Right kidney (tissue), 9 donors: ENCODE measurements at places on chromosomes 4 and X.

GRCh38 chrX:81412428-81412827 lies 210.5 kb downstream of the SH3BGRL start:
- DNase-seq: no peak

- no peak for DNase-seq
Observed at GRCh38 chr4:71294301-71294700, 44.5 kb upstream of the SLC4A4 start.

GRCh38 chr4:61129971-61130370 lies 70.2 kb upstream of the ADGRL3 start:
- DNase-seq: no peak

GRCh38 chrX:123185721-123186120 lies 1.6 kb downstream of the GRIA3 start:
- no peak for DNase-seq

- DNase-seq: no peak
Observed at GRCh38 chr4:128558896-128559679, 250.4 kb upstream of the JADE1 start.

DNA sequence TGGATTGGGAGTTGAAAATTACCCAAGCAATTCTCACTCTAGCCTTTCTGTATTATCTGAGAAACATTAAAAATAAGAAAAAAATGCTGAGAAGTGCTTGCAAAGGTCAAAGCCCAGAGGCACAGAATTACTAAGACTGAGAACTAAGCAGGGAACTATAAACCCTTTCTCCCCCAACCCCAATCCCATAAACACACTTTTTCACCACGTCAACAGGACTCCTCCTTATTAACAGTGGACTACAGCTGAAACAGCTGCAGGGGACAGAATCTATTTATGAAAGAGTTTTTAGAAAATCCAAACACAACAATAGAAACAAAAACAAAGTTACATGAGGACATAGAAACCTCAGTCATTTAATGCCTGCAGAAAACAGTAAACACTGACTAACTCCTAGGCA lies 984.1 kb downstream of the TRAM1L1 start:
- DNase-seq: no peak

DNA sequence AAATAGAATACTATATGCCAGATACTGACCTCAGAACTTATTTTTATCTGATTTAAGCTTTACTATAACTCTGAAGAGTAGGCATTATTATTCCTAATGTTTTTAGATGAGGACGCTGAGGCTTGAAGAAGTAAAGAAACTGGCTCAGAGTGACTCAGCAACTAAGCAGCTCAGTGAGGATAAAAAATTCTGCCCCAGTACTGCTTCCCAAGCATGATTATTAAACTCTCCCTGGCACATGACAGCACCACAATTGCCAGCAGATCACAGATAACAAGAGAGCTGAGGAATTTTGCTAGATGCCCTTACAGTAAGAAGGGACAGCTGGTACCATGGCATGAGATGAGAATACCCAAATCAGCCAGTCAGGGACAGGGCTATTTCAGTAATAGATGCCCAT lies 219.4 kb downstream of the NKX6-1 start:
- DNase-seq: no peak

- DNase-seq: no peak
Observed at GRCh38 chrX:152601848-152602616, 35.7 kb upstream of the GABRQ start.

DNA sequence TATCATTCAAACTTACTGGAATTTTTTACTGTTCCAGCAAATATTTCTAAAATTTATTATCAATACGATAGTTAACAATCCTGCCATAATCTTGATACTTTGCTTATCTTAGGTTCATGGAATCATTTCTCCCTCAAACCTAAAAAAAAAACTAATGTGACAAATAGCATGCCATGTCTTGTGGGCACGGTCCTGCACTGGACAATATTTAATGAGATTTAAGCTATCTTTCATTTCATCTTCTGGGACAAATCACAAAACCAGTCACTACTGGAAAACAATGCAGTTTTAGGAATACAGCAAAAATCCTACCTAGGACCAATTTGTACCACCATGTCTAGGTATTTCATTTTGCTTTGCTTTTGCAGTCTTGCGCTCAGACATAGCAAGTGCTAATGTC lies 93.7 kb downstream of the FRYL start:
- no peak for DNase-seq

GRCh38 chr4:38062088-38062775 lies 102.0 kb downstream of the PTTG2 start:
- peak; percentile 60 for DNase-seq

DNA sequence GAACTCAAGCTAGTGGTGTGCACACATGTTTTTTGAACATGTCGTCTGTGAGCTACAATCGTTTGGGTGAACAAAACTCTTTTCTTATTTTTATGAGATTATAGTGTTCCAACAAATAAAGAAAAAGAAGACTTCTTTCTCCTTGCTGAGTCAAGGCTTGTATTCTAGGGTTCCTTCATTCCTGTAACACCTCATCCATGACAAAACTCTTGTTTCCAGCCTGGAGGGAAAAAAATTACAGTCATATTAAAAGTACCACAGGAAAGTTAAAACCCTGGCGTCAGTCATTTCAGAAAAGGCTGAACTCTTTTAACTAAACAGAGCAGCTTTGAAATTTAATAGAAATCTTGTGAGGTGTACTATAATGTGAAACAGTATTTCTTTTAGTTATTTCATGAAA lies 79.2 kb upstream of the BOD1L1 start:
- DNase-seq: no peak

GRCh38 chr4:2318476-2318875 lies 56.6 kb upstream of the MXD4 start:
- DNase-seq: no peak

GRCh38 chr4:140152013-140152703 lies 1.8 kb downstream of the MAML3 start:
- peak; percentile 98 for DNase-seq

DNA sequence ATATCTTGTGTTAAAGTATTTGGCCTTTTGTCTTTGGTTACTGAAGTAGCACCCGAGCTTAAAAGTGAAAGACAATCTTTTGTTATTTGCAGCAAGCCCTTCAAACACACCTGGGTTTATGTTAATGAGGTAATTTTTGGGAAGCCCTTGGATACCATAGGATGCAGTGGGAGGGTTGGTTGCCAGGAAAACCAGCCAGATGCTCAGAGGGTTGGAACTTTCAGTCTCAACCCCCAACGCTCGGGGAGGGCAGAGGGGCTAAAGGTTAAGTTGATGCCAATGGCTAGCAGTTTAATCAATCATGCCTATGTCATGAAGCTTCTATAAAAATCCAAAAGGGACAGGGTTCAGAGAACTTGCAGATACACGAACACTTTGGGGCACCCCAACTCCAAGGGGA lies 17.2 kb upstream of the GPR173 start:
- no peak for DNase-seq

- DNase-seq: no peak
Observed at GRCh38 chr4:104408878-104409277, 85.8 kb downstream of the CXXC4 start.

GRCh38 chrX:23482561-23482960 lies 147.9 kb downstream of the PTCHD1 start:
- no peak for DNase-seq

GRCh38 chr4:154044108-154044531 lies 255.2 kb upstream of the SFRP2 start:
- no peak for DNase-seq

- no peak for DNase-seq
Observed at GRCh38 chr4:169428376-169428775, 157.6 kb upstream of the SH3RF1 start.
